ENCODE measurements at places on chromosomes 1 and 21. TPM values are rescaled to one million over a fixed set of nuclear protein-coding genes. Genes with fewer than 3 reads are reported as not detected.
A peak's percentile ranks its signal among the peaks of the same experiment; 100 is the strongest.

ARHGAP30 gene
- 178 TPM for total RNA-seq

DNA sequence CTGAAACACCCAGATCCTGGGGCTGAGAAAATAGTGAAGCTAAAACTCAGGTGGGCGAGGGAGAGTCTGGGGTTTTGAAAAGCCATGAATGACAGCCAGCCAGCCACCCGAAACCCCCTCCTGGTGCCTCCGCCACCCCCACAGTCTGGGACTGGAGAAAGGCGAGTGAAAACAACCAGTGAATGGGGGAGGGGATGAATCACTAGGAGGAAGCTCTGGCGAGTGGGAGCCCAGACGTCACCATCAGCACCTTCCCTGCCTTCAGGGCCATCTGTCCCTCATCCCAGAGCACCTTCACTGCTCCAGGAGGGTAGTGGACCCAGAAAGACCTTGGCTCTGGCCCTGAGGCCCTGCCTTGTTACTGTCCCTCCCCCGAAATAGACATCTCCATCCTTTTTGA, 9.2 kb downstream of the RORC start:
- DNase-seq: peak; percentile 83

- no peak for DNase-seq
Observed at GRCh38 chr1:150089846-150090520, 22.4 kb downstream of the VPS45 start.

DNA sequence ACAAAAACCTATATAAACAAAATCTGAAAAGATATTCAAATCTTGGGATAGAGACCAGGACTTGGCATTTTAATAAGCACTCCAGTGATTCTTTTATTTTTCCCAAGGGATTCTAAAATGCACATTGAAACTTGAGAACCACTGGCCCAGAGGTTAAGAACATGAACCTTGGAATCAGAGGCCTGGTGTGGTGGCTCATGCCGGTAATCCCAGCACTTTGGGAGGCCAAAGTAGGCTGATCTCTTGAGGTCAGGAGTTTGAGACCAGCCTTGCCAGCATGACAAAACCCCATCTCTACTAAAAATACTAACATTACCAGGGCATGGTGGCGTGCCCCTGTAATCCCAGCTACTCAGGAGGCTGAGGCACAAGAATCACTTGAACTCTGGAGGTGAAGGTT, 12.9 kb upstream of the CEP85 start:
- no peak for DNase-seq

- DNase-seq: no peak
Observed at GRCh38 chr1:98949166-98949565, 55.5 kb downstream of the PLPPR5 start.

- no peak for DNase-seq
Observed at GRCh38 chr1:234527346-234527745, 48.4 kb upstream of the TARBP1 start.

DNA sequence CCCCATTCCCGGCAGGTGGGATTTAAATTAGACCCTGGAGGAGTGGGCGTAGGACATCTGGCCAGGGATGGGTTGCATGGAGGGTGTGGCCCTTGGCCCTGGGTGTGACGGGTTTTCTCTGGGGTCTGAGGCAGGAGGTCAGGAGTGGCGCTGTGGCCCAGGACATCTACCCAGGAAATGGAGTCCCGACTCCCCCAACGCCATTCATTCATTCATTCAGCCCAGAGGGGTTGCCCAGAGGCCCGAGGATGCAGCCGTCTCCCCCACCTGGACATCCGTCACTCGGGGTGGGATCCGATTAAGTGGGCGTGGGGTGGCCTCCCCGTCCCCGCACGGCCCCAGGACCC, 663 bp downstream of the ATP13A2 start:
- no peak for DNase-seq

DNA sequence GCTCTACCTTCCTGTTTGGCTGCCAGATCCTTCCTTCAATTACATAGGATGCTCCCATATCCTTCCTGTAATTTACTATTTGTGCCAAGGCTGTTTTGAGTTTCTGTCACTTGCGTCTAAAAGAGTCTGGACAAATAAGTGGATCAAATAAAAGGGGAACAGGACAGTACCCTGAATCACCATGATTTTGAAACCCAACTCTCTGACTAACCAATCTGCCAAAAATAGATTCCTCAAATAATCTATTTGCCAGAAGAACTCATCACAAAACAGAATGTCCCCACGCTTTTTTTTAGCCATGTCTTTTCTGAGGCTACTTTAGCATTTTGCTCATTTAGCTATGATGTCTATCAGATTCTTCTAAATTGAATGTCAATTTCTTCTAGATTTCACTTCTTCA, 392.6 kb downstream of the NTNG1 start:
- no peak for DNase-seq

GRCh38 chr1:161473348-161473747, 31.9 kb upstream of the FCGR2A start:
- DNase-seq: no peak

DNA sequence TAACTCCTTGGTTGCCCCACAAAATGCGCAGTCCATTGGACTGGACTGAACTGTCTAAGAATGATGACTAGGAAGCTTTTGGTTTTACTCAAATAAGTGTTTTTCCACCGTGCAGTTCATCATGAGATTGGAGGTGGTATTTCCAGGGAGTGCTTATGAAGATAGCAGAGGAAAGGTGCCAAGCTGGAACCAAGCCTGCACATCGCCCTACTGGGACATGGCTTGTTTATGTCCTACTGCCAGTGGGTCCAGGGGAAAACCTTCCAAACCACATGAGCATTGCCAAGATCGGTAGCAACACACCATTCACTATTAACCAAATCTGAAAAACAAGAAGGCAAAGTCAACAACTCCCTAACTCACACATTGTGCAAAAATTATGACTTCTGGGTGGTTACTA, 54.7 kb upstream of the DSCAM start:
- DNase-seq: no peak

- no peak for DNase-seq
Observed at GRCh38 chr1:116279715-116280114, 93.3 kb upstream of the ATP1A1 start.

- no peak for DNase-seq
Observed at GRCh38 chr1:159687511-159687910, 26.9 kb downstream of the CRP start.

- no peak for DNase-seq
Observed at GRCh38 chr1:79657951-79658658, 651.6 kb upstream of the ADGRL4 start.

DNA sequence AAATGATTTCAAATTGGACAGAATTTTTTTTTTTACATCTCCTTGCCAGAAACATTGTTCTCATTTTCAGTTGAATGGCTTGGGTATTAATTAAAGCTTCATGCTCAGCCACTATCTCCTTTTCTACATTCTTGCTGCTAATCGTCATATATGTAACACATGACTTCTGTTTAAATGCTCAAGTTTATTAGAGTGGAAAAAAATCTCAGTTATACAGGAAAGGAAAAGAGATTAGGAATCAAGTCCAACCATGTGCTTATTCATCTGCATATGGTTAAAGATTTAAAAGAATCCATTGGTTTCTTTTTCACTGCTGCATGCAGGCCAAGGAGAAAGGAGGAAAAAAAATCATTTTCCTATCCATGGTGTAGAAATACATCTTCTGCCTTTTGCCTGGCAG, 47.3 kb upstream of the CNN3 start:
- DNase-seq: no peak

- DNase-seq: no peak
Observed at GRCh38 chr1:181175356-181175910, 86.9 kb downstream of the IER5 start.

All from activated CD4-positive, alpha-beta memory T cell treated with anti-CD3 and anti-CD28 coated beads for 36 hours (primary cell).